ENCODE measurements at places on chromosomes 4 and X.

GRCh38 chr4:26822546-26822945 lies 38.1 kb upstream of the STIM2 start:
- no peak for DNase-seq

DNA sequence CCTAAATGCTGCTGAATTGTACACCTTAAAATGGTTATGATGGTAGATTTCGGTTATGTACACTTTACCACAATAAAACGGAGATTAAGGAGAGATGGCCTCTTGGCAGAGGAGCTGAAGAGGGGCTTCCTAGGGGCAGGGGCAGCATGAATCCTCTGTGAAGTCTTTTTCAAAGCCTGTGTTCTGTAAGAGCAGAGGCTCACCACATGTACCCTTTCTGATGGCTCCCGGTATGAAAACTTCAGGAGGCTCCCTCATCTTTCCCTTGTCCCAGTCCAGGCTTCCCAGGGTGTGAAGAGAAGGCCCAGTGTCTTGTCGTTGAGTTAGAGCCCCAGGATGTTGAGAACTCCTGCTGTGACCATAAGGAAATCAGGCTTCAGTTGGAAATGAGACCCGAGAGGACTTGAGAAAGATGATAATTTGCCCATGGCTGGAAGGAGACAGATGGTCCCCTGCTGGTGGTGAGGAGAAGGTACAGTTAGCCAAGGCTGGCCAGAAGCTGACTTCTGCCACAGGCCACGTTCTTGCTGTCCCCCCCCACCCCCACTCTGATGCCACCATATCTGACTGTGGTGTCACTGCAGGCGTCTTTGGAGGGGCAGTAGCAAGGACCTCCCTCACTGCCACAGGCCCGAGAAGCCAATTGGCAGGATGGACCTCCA lies 31.8 kb upstream of the MTM1 start:
- no peak for DNase-seq

- no peak for DNase-seq
Measured at GRCh38 chr4:151573474-151573873, 164.5 kb downstream of the FHIP1A start.

DNA sequence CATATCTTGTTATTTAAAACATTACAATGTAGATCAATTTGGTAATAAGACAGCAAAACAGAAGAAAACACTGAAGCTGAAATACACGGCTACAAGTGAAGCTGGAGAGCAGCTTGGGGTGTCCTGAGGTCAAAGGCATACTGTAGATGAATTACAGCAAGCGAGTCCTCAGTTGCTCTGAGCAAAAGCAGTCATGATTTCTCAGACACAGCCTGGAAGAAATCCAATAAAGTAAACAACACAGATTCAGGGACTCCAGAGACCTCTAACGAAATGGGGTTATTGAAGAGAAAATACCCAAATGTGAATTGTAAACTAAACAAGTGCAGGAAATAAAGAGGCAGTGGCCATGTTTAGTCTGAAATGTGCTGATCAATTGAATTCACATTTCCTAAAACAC lies 324.4 kb downstream of the CAMK2D start:
- DNase-seq = no peak

- no peak for DNase-seq
Measured at GRCh38 chr4:35934320-35934981, 309.9 kb downstream of the ARAP2 start.

GRCh38 chrX:100939333-100939732 lies 10.6 kb upstream of the XKRX start:
- no peak for DNase-seq

DNA sequence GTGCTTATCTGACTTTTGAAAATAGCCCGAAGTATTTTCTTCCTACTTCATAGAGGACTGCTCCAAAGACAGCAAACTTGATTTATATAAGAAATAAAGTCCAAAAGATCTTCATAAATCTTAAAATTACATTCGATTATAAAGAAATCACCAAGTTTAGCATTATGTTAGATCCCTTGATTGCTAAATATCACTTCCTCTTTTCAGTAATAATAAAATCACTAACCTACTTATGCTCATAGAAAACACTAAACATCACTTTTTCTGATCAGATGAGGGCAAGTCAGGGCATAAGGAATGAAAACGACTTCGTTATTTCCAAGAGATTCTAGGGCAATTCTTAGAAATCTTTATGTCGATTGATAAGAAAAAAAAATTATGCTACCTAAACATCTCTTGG lies 32.0 kb downstream of the DYNLT3 start:
- no peak for DNase-seq

GRCh38 chr4:11081006-11081405 lies 347.7 kb downstream of the HS3ST1 start:
- no peak for DNase-seq

GRCh38 chrX:136794080-136794479 lies 13.3 kb upstream of the ARHGEF6 start:
- no peak for DNase-seq

GRCh38 chr4:83561381-83561780 lies 25.5 kb downstream of the GPAT3 start:
- DNase-seq = no peak

GRCh38 chr4:174672276-174672675 lies 150.0 kb upstream of the HPGD start:
- no peak for DNase-seq

DNA sequence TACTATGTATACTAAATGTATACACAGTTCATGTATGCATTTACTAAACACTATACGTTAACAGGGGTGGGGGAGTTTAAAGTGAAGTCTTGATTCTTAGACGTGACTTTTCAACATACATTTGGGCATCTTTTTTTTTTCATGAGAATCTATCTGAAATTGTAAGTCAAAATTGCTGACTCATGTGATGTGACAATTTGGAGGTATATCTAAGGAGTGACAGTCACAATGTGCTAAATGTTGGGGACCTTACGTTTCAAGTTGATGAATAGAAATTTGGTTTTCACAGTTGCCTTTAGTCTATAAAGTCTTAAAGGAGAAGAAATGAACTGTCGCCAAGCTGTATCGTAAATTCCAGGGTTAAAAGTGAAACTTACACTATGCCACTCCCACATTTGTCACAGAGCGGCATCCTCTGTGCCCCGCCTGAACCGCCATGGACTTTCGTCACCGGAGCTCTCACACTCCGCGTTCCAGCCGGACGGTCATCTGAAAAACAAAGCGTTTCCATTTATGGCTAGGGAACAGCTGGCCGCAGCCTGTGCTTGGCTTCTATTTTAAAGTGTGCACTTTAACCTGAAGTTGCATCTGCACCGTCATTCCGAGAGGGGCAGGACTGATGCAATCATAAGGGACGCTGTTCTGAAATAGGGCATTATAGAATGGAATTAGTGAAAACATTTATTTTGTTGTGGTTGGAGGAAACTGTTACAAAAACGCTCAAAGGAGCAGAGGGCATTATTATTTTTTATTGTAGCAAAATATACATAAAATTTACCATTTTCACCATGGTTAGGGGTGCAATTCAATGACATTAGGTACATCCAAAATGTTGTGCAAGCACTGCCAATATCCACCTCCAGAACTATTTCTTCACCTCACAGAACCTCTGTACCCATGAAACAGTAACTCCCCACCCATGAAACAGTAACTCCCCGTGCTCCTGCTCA lies 30.9 kb downstream of the PDLIM3 start:
- DNase-seq = no peak

GRCh38 chr4:149161247-149161646 lies 654.4 kb downstream of the IQCM start:
- no peak for DNase-seq

- DNase-seq = no peak
Measured at GRCh38 chr4:150265806-150266205, 187.6 kb downstream of the DCLK2 start.

GRCh38 chr4:122842984-122843531 lies 16.4 kb downstream of the FGF2 start:
- DNase-seq = no peak

DNA sequence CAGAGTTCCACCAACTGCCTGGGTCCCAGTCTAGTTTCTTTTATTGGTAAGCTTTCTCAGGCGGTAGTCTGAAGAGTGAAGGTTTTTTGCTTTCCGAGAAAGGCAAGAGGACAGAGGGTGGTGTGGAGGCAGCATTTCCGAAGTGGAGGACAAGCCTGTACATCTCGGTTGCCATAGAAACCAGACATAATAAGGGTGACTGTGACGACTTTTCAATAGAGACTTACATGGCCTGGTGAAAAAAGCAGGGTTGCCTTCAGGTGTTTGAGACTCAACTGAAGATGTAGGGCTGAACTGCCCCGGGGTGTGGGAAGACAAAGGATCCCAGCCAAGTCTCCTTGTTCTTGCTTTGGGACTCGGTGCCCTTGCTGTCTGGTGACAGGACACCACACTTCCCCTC lies 53.6 kb upstream of the RAB40AL start:
- no peak for DNase-seq

DNA sequence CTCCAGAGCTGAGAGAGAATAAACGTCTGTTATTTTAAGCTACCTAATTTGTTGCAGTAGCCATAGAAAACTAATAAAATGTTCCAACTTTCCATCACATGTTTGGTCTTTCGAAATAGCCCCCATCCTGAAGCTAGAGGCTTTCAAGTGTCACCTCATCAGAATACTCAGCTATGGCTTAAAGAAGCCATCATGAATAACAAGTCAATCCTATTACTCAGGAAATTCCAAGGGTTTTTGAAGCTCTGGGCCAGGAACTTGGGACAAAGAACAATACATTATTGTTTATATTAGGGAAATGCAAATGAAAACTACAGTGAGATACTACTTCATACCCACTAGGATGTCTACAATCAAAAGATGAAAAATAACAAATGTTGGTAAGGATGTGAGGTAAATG lies 42.2 kb downstream of the TBCK start:
- no peak for DNase-seq

- no peak for DNase-seq
Measured at GRCh38 chr4:99180382-99181070, 36.4 kb upstream of the ADH4 start.

DNA sequence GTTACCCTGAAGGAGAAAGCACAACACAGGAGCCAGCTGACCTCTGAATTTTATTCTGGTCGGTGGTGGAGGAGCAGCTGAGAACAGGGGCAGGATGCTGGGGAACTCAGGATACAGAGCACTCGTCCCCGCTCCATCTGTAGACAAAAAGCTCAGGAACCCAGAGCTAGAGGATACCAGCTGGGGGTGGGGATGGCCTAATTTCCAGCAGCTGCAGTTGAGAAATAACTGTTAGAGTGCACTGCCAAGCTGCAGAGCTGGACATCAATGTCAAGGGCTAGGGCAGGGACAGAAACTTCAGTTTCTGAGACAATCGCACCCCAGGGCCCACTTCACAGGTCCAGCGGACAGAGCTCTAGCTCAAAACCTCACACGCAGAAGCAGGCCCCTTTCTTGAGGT lies 122.1 kb upstream of the GUCY1A1 start:
- no peak for DNase-seq

DNA sequence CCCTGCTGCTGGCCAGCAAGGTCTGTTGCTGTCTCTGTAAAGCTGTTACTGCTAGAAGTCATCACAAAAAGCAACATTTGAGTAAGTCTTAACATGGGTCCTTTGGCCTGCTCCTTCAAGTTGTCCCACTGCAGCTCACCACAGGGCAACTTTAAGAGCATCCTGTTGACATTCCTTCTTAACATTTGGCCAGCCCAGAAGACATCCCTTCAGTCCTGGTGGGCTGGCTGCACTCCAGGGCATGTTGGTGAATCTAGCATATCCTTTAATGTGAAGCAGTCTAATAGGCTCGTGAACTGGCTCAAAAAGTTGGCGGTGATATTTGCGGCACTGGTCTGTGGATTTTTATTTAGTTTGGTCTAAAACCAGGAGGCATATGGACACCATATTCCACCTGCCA lies 92.2 kb upstream of the MAML3 start:
- no peak for DNase-seq

DNA sequence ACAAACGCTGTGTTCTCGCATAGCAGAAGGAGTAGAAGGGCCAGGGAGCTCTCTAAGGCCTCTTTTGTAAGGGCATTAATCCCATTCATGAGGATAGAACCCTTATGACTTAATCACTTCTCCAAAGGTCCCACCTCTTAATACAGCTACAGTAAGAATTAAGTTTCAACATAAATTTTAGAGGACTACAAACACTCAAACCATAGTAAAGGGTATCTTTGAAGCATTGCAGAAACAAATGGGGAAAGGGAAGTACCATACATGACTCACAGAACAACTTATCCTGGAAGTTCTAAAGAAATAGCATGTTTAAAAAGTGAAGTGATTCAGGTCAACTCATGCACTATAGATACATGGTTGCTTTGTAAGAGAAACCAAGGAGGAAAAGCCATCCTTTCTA lies 680.8 kb downstream of the RPA4 start:
- DNase-seq = no peak

DNA sequence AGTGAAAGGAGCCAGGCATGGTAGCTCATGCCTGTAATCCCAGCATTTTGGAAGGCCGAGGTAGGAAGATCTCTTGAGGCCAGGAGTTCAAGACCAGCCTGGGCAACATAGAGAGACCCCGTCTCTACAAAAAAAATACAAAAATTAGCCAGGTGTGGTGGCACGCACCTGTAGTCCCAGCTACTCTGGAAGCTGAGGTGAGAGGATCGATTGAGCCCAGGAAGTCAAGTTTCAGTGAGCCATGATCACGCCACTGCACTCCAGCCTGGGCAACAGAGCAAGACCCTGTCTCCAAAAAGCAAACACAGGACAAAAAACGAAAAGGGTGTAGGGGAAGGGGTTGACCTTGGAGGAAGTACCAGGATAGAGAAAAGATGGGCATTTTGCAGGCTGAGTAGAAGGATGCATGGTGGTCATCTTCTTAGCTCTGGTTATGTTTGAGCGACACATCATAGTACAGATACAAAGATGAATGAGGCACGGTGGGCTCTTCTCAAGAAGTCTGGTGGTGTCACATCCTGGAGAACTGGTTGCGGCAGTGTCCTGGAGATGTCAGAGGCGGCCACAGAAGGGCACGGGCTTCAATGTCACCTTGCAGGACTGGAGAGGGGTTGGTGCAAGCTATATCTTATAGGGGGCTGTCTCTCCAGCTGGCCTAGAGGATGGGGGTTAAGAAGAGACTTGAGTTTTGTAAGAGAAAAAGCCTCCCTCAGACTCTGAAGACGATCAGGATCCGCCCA lies 32.0 kb downstream of the SLC25A5 start:
- DNase-seq = no peak

- DNase-seq = no peak
Measured at GRCh38 chr4:173477016-173477415, 53.0 kb downstream of the HAND2 start.

DNA sequence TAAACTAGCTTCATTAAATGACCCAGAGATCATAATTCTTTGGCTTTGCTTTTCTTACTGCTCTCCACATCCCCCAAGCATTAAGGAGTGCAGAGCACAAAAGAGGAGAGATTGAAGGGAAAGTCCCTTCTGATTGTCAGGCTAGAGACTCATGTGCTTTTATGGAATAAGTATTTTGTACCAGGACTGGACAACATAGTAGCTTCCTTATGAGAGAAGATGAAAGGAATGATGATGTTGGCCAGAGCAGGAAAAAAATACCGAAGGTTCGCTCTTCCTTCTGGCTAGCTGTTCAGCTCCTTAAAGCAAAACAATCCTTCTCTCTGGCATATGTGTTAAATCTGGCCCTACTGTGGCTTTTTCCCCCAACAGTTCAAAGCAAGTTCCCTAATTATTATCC lies 53.1 kb downstream of the HOPX start:
- DNase-seq = no peak
